T follicular helper cell (primary cell): ENCODE measurements at places on chromosomes 6 and 20.

DNA sequence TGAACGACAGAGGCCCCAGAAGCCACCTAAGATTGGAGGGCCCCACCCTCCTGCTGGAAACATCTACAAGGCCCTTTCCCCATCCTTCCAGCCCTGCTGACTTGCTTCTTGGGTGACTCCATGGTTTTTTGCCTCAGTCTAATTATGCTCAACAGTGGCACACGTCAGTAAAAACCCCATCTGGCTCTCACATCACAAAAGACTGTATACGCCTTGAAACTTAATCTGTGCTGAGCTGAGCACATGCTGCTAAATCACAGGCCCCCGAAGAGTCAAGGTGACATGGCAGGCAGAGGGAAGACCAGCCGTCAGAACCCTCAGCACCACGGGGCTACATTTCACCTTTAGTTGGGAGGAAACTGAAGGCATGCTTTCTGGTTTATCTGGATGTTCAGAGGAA lies 323.1 kb downstream of the CDH26 start:
- no peak for DNase-seq

DNA sequence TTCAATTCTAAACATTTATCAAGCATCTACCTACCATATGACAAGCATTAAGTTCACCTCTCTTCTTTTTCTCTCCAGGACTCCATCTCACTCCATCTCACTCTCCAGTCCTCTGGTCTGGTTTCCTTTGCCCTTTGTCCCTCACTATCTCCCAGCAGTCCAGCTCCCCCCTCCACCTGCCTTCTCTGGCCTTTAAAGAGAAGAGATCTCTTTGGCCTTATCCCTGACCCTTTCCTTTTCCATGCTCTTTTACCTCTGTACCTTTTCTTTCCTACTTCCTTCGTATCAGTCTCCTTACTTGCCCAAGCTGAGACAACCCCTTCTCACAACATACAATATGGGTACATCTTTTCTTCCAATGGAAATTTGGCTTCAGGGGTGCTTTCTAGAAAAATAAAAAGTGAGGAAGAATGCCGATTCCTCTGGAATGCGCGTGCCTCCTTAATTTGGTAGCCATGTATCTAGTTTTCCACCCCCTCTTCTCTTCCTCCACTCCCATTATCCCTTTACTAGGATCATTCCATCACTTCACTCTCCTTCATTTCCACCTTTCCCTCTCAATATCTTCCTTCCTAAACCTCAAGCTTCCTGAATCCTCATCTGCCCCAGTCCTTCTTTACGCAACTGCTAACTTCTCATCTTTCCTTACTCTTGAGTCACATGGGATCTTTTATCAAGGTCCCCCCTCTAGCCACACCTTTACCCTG lies 745 bp upstream of the AGPAT1 start:
- no peak for DNase-seq

DNA sequence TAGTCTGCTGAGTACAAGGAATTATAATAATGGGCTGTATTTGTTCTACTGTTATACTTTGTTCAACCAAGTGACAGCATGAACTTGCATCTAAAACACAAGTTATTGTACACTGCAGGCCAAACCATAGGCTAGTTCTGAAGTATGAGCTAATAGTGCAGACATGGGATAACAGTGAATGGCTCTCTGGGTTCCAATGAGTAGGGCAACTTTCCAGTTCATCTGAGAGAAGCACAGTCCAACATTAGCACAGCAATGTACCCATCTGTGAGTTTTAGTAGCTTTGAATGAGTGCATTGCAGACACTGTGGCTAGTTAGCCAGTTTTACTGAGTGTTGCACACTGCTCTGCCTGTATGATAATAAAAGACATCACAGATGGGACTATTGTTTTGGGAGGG lies 56.5 kb upstream of the FUT9 start:
- no peak for DNase-seq

GRCh38 chr6:38025451-38025850 lies 205.9 kb downstream of the ZFAND3 start:
- no peak for DNase-seq

GRCh38 chr6:34834789-34835518 lies 43.1 kb downstream of the BLTP3A start:
- no peak for DNase-seq

GRCh38 chr6:14119784-14120183 lies 2.2 kb downstream of the CD83 start:
- DNase-seq: no peak

DNA sequence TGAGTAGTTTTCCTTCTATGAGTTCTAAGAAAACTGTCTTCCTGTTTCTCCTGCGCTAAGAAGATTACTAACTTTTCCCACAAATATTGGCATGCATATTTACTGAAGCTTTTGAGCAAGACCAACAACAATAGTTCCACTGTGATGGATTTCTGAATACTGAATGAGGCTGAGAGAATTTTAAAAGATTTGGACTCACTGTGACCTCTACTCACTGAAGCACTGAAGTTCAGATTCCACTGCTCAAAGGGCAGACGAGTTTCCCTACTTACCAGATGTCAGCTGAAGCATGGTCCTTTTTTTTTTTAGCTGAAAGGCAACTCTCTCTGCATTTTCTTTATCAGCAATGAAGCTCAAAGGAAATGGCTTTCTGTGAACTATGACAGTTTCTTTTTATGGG lies 718.5 kb downstream of the RFPL4B start:
- DNase-seq: no peak

DNA sequence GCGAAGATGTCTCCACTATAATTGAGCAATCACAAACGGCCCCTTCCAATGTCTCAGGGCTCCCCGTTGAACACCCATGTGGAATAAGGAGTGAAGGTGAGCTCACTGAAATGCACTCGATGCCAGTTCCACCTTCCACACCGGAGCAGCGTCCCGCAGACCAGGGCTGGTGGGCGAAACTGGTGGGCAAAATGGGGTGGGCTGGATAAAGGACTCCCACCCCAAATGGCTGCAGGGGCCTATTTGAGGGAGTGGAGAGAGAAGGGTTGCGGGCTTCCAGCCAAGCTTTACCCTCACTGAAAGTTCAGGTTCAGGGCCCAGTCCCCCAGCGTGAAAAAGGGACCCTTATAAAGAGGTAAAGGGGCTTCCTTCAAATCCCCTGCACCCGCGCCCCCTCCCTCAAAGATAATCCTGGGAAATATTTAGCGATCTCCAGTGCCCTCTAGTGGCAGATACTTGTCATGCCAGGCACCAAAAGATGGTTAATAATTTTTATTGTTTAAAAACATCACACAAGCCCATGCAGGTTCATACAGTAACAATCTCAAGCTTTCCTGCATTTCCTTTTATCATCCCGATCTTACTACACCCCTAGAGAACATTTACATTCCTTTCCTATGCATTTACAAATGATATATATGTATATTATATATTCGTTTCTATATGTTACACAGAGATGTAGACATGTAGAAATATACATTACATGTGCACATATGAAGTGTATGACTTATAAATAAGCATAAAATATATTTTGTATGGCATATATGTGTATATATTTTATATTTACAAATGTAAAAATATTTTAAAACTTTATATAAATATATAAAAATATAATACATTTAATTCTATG lies 58.2 kb upstream of the NKX2-2 start:
- DNase-seq: no peak

GRCh38 chr20:37934634-37935375 lies 31.9 kb downstream of the VSTM2L start:
- DNase-seq: no peak

GRCh38 chr20:51120868-51121267 lies 98.0 kb upstream of the KCNG1 start:
- no peak for DNase-seq

DNA sequence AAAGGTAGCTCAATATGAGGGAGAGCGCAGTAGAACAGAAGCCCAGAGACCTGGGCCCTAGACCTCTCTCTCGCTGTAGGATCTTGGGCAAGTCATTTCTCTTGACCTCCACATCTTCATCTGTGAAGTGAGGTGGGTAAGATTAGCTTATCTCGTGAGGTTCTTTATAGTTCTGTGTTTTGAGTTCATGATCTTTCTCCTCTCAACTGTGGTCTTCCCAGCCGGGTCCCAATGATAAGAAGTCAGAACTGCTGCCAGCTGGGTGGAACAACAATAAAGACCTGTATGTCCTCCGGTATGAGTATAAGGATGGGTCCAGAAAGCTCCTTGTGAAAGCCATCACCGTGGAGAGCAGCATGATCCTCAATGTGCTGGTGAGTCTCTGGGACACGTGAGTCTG lies 6.9 kb downstream of the PSMF1 start:
- no peak for DNase-seq

- DNase-seq: no peak
These were observed 25.7 kb upstream of the TCFL5 start for GRCh38 chr20:62887152-62887859.

- no peak for DNase-seq
These were observed 264.1 kb upstream of the RIN2 start for GRCh38 chr20:19493794-19494495.

DNA sequence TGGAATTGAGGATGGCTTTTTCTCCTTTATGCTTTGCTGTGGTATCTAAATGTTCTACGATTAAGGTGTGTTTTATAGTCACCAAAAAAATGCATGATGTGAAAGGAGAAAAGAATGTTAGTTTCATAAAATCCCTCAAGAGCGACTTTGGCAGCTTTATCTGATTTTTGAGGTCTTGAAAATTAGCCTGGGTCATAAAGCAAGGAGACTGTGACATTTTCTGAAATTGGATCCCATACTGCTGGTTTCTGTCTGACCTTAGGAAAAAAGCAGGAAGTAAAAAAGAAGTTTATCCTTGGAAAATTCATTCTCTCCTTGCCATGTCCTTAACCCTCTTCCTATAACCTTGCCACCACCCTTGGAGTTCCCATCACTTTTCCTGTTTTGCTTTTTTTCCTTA lies 525.3 kb downstream of the CD83 start:
- DNase-seq: no peak

DNA sequence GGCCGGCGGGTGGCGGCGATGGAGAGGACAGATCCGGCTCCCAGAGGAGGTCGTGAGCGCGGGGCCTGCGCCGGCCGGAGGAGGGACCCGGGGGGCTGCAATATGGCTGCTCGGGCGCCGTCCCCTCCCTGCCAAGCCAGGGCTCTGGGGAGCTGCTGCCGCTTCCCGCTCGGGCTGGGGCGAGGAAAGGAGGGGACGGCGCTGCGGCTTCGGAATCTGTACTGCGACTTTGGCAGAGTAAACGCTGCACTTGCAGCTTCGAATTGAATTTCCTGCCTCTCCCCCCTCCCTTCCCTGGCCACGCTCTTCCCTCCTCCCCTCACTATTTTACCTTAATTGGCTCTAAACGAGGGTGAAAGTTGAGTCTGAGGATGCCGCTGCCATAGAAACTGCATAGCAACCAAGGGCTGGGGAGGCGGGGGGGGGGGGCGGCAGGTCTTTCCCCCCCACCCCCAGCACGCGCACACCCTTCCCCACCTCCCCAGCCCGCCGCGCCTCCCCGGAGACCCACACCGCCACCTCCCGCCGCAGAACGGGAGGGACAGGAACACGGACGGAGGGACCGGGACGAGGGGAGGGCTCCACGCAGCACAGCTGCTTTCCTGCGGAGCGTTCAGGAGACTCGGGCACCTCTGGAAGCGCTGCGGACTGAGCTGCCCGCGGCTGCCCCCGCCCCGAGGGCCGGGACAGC lies 93.9 kb downstream of the RNASET2 start:
- peak; percentile 25 for DNase-seq

DNA sequence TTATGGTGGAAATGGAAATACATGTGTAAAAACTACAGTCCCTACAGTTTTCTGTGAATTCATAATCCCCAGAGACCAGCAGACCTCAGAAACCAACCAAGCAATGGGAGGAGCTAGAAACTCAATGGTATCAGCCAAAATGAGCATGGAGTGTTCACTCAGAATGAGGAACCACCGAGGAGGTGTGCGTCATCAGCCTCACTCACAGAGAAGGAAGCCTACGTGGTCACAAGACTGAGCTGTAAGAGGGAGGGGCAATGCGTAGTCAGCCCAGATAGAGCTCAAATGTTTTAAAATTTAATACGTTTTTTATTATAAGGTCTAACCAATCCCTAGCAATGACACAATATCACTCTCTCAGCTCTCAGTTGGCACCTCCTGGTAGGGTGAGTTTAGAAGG lies 17.4 kb downstream of the MYLK4 start:
- DNase-seq: no peak

DNA sequence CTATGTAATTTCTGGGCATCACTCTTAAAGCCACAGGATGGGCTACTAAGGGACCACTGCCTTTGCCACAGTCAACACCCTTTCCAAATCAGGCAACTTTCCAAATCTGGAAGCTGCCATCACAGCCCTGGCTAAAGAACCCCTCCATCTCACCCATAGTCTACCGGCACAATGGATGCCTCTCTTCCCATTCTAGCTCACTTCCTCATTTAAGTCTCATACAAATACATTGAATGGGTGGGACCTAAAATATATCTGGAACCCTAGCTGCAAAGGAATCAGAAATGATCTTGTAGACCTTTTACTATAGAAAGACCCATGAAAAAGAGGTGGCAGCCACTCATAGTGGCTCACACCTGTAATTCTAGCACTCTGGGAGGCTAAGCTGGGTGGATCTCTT lies 3.3 kb upstream of the TREML4 start:
- DNase-seq: no peak

- no peak for DNase-seq
These were observed 88.1 kb upstream of the TGM3 start for GRCh38 chr20:2207770-2208097.

DNA sequence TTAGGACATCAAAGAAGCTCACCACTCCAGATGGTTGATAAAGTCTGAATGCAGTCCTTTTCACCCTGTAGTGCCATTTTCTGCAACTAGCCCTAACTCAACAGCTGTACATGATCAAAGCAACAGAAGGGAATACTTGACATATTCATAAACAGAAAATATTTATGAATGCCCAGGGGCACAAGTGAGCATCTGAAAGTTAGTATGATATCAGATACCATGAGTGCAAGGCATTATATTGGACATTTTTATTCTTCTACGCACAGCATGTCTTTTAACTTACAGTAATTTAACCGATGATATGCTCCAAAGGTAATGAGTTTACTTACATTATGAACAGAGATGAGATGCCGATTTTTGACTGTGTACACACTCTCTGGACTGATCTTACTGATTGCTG lies 142.0 kb downstream of the MCHR2 start:
- no peak for DNase-seq

DNA sequence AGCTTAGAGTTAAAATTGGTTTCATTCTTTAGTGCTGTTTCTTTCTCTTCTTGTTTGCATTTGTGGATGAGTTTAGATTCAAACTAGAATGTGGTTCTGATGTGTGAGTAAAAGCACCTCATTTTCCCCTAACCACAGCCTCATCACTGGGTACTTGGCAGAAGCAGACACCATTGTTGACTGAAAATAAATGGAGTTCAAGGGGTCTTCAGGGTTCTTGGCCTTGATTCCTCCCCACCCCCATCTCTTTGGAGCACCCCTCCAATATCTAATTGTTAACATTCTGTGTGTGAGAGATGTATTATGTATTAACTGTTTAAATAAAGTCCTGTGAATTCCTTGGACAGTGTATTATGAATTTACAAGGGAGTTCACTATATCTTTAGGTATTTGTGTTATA lies 59.6 kb downstream of the JARID2 start:
- DNase-seq: no peak

- DNase-seq: no peak
These were observed 87.4 kb downstream of the NOL4L start for GRCh38 chr20:32497589-32498224.

- DNase-seq: no peak
These were observed 87.7 kb downstream of the RREB1 start for GRCh38 chr6:7195339-7196018.

- no peak for DNase-seq
These were observed 2.9 kb upstream of the GZF1 start for GRCh38 chr20:23358923-23359593.

GRCh38 chr20:9323622-9324021 lies 190.8 kb upstream of the LAMP5 start:
- no peak for DNase-seq

- DNase-seq: no peak
These were observed 99.9 kb downstream of the CDH26 start for GRCh38 chr20:60057866-60058807.
